ENCODE measurements at places on chromosomes 7 and 10.
A peak's percentile ranks its signal among the peaks of the same experiment; 100 is the strongest.

- DNase-seq, result no peak
These were observed 76.0 kb downstream of the ITGB1 start for GRCh38 chr10:32882076-32882475.

GRCh38 chr10:132517951-132518521, 19.6 kb upstream of the INPP5A start:
- no peak for DNase-seq

DNA sequence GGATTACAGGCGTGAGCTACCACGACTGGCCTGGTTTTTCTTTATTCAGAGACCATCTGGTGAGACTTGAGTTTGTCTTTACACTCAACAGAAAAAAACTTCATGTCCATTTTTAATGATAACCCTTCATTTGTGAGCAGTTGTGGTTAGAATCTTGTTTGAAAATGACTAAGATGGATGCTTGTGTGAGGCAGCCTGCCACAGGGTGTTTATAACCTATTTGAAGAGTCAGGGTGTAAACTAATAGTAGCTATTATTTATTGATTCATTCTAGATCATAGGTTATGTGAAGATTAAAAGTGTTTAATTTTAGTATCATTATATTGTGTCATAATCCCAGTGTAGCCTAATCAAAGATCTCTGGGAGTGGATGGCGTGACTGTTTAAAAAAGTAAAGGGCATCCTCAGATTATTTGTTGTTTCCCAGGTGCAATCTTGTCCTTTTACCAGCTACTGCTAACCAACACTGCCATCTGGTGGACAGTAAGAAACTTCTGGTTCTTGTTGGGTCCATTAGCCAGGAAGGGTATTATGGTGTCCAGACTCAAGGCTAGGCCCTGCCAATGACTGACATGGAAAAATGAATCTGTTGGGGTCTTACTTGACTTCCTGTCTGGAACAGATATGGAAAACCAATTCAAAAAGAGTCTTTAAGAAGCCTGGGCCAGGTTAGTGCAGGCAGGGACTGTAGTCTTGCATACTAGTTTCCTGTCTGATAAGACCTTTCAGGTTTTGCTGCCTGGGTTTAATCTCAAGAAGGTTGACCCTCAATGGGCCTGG, 24.9 kb downstream of the NRBF2 start:
- peak; percentile 65 for DNase-seq

DNA sequence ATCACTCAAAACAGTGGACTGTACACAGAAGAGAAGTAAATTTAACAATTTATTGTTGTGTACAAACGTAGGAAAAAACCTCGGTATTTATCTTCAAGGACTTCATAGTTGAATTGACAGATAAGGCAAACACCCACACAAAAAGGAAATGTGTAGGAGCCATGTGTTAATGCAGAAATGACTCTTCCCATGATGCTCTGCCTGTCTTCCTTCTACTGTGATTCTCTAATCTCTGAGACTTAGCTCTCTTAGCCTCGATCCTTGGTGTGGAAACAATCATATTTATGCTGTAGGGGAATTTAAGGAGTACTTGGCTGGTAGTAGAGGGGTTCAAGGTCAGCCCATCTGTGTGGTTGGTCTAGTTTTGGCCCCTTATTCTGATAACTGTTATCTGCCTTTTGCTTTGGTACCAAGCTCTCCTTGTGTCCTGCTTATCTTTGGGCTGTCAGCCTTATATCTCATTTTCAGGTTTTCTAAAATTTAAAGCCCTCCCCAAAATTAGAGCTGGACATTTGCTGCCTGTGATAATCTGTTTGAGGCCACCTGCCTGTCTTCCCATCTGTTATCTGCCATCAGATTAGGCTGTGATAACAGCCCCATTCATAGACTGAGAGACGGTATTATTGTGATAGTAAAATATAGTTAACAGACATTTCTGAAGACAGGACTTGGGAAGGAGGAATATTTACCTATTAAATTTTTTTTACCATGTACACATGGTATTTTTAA, 81.7 kb downstream of the GPR85 start:
- peak; percentile 35 for DNase-seq

- no peak for DNase-seq
These were observed 11.1 kb upstream of the TARP start for GRCh38 chr7:38284553-38284952.

GRCh38 chr10:98589691-98590090, 143.0 kb upstream of the HPS1 start:
- no peak for DNase-seq

DNA sequence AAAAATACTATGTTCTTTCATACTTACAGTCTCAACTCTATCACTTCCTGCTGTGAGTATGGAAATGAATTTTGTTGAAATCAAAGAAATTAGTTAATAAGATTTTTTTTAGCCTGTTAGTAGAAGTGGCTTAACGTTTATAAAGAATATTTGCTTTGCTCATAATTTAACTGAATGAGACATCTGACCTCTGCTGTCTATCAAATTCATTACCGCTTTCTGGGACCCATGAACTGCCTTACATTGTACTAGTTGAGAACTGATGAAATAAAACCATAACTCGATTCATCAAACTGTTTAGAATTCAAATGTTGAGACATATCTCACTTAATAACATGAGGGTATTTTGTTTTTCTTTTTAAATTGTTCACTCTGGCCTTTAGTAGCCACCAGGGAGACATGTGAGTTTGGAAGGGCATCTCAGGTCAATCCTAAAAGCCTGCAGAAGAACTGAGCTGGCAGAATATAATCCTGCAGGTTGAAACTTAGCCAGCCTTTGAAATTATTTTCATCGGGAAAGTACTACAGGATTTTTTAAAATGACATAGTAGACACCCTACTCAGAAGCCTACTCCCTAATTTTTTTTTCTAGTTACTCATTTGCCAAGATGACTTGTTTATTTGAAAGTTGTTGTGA, 78.7 kb downstream of the KIAA1217 start:
- no peak for DNase-seq

DNA sequence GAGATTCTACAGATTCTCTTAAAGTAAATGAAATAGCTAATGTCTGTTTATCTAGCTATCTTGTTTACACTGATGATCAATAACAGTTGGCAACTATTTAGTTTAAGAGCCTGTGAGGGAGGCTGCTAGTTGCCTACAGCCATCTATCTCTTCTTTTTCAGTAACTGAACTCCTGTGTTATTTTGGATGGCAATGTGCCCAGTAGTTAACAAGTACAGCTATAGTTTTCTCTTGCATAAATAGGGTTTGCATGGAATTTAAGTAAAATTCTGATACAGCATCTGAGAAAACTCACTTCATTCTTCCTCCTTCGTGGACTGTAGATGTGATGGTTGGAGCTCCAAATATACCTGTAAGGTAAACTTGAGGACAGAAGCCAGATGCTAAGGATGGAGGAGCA, 219.5 kb upstream of the POT1 start:
- no peak for DNase-seq

DNA sequence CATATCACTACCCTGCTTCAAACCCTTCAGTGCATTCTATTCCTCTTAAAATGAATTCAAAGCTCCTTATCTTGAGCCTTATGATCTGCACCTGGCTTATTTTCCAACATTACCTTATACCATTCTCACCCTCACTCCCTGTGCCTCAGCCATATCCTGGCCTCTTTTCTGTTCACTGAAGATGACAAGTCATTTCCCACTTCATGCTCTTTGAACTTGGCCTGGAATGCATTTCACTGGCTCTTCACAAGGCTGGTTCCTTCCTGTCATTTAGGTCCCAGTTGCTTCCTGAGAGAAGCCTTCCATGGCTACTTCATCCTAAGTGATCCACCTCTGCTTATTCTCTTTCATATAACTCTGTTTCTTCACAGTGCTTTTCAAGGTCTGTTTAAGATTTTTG, 3.2 kb upstream of the LIPF start:
- DNase-seq, result no peak

DNA sequence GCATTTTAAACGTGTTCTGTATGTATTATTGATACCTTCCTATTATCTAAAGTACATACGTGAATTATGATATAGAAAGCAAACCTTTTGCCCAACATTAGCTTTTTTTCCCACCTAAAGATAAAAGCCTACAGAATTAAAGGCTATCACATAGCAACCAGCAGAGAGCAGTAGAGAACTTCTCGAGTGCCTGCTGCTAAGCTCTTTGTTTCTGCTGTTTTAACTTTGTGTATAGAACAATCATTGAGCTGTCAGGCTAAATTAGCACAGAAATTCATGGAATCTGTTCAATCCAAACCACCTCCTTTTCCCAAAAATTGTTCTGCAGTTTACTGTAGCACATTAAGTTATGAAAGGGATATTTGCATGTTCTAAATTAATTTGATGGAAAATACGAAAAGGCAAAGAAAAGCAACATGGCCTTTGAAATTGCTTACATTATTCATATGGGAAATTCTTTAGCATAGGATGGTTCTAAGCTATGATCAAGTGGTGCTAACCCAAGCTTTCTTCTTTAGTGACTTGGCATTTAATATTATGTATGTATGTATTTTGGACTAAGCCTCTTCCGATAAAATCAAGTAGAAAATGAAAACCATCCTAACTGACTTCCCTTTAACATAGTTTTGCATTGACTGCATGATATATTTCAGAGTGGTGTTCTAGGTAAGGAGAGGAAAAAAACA, 1288.5 kb downstream of the GATA3 start:
- peak; percentile 18 for DNase-seq

DNA sequence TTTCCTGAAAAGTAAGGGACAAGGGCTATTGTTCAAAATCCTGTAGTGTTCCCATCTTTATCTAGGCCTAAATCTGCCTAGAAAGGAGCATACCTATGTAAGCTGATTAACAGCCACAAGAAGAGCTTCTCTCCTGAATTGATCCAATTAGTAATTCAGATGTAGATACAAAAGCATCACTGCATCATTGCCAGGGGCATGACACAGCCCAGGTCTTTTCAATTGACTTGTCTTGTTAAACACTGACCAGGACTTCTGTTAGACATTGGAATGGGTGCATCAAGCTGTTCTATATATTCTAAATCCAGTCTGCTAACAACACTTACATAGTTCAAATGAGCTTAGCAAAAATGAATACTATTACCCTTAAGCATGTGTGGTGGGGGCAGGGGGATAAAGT, 589.2 kb downstream of the INHBA start:
- DNase-seq, result no peak

GRCh38 chr10:98460837-98461499, 14.2 kb upstream of the HPS1 start:
- DNase-seq, result no peak

- DNase-seq, result no peak
These were observed 34.8 kb downstream of the PIP4K2A start for GRCh38 chr10:22679608-22680007.

- DNase-seq, result no peak
These were observed 59.7 kb upstream of the RAB11FIP2 start for GRCh38 chr10:118106426-118106825.

GRCh38 chr7:38428041-38428440, 154.6 kb upstream of the TARP start:
- no peak for DNase-seq

DNA sequence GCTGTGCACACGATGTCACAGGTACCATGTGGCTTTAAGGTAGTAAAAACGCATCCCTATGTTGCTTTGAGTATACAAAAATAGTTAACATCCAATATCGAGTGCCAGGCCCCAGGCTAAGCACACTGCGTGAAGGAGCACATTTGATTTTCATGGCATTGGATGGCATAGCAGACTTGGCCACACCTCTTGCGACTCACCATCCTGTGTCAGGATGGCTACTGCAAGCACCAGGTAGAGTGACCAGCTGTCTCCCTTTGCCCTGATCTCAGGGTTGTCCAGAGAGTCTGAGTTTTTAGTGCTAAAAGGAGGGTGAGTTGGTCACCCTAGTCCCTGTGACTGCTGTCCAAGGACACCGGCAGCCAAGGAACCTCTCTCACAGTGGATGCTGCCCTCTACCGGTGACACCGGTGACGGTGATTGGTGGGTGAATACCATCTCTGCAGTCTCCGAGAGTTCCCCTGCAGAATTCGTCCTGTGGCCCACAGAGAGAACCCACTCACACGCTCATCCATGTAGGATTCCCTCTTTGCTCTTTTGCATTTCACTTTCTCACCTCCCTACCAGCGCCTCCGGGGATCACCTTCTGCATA, 76.1 kb downstream of the BICC1 start:
- no peak for DNase-seq

DNA sequence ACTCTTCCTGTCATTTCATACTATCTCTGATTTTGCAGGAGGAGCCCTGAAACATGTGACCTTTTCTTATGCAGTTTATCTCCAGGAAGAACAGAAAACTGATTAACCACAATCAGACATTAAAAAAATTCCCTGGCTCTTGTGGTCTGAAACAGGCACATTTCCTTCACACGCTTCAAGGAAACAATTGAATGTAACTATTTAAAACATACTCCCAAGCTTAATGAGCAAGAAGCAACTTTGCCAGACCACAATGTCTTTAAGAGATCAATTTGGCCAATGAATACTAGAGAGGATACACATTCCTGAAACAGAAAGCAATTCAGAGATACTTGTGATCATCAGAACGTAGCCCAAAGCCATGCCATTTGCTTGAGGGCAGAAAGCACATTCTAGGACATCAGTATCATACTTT, 65.8 kb downstream of the PIP4K2A start:
- DNase-seq, result no peak

DNA sequence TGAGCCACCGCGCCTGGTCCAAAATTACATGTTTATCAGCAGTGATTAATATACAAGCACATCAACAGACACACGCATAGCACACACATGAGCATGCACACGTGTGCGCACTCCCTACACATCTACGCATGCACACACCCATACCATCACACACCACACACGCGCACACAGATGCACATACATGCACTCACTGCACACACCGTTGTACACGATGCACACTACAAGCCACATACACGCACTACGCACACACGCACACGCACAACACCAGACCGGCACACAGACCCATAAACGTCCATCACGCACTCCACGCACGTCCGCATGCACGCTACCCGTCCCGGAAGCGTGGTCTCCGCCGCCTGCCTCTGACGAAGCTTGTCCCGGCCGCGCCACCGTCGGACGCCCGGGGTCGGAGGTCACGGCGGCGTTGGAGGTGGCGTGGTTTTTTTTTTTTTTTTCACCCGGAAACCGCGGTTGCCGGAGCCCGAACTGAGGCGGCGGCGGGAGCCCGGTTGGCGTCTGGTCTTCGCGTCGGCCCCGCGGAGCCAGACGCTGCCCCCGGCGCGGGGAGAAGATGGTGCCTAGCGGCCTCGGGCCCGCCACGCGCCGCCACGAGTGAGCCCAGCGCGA, at the start of gene TMEM248:
Gene TMEM248 (plus strand): TSS at position 457 of the 627 bp plus-strand sequence. CDS start 20,641 bp downstream, outside the sequence.
- peak; percentile 83 for DNase-seq

DNA sequence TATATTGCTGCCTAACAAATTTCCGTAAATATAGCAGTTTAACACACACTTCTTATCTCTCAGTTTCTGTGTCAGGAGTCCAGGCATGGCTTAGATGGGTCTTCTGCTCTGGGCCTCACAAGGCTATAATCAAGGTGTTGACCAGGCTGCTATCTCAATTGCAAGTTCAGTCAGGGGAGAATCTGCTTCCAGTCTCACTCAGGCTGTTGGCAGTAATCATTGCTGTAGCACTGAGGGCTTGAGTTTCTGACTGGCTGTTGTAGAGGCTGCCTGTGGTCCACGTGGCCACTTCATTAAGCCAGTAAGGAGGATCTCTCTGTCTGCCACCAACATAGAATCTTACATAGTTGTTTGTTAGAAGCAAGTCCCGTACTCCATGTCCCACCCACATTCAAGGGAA, 138.4 kb downstream of the ST7 start:
- DNase-seq, result peak; percentile 56
